CD4-positive, alpha-beta T cell treated with Interferon alpha-2 for 1 hour (primary cell): ENCODE measurements at places on chromosomes 13 and 19.

GRCh38 chr19:661427-662196 lies 1.4 kb downstream of the RNF126 start:
- DNase-seq, result peak; percentile 80

DNA sequence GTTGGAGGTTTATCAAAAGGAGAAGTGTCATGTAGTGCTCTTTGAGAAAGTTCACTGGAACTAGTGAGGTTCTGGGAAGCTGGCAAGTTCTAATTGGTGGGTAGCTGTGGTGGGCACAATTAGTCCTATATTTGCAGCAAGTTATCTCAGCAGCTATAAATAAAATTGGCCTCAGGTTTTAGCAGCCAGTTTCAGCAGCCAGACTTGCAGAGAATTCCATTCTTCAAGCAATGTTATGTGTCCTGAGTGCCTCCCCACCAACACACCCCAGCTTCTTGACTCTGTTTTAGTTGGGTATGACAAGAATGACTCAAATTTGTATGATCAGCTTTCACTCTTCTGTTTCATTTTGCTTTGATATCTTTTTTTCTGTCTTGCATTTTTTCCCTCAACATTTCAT lies 4.7 kb downstream of the IFT88 start:
- no peak for DNase-seq

DNA sequence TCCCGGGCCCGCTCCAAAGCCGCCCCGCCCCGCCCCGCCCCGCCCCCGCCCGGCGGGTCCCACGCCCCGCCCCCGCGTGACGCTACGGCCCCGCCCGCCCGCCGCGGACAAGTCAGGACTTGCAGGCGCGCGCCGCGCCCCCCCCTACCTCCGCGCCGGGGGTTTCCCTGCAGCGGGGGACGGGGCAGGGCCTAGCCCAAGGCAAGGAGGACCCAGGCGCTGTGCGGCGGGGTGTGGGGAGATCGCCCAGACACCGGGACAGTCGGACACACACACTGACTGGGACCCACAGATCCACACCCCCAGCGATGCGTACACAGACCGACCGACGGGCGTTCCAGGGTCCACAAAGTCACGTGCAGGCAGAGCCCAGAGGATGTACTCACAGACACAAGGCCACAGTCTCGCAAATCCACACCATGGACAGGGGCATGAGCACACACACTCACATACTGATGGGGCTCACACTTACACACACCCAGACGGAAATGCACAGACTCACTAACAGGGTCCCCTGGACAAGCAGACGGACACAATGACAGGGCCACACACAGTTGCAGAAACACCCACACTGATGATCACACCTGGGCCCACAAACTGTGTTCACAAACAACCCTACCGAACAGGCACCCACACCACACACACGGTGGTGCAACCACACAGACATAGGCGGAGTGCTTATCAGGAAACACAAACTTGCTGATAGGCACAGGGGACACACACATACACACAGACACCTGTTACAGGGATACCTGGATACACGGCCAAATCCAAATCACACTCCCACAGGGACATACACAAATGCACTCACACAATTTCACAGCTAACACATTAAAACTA lies 436 bp upstream of the BBC3 start:
- DNase-seq, result peak; percentile 92

GRCh38 chr19:46935066-46935663 lies 74.4 kb downstream of the ARHGAP35 start:
- DNase-seq, result peak; percentile 50
